ENCODE measurements at places on chromosomes 16 and 17.

DNA sequence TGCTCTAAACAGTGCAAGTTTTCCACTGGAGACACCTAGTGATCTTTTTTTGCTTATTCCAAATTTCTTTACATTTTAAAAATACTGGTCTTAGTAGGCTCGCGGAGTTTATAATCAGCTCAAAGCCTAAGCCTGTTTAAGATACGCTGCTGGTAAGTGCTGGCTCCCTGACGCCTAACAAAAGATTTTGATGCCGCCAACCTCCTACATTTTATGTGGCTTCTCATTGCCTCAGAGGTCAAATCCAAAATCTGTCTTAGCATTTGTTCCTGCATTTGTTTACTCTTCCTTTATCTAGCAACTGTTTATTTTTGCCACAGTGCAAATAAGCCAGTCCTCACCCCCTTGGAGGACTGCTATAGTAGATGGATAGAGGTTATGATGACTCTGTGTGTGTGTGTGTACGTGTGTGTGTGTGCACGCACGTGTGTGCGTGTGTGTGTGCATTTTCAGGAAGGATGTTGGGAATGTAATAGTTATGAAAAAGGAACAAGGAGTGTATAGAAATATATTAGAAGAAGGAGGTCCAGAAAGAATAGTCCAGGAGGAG lies 24.8 kb downstream of the HS3ST3B1 start:
- no peak for DNase-seq

DNA sequence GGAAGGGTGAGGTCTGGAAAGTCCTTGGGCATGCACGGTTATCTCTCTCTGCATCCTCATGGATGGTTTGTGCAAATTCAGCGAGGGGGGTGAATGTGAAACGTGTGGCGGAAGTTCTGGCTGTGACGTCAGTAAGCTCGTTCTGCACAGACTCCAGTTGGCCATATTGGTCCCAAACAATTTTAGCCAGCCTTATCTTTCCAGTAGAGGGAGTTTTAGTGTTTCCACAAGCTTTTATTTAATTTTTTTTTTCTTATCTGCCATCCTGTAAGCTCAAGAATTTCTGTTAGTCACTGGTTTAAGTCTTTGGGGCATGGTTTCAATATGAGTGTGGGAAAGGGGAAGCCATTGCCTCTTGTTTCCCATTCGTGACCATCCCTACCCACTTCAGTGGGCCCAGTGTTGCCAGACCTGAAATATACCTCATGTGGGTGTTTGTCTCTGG lies 39.0 kb downstream of the HLF start:
- DNase-seq = no peak

DNA sequence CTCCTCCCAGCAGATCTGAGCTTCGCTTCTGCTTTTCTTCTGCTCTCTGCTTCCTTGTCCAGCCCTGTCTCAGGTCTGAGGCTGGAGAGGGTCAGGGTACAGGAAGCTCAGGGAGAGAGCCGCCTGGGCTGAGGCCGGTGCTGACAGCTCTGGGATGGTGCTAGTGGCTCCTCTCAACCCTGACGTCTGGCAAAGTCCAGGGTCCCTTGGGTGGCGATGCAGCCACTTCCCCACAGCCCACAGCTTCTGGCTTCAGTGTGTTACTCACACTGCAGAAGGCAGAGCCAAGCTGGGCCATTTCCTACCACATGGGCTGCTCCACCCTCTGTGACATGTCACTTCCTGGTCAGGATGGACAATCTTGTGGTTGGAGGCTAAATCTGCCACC lies at the start of gene CD300C:
TSS of gene CD300C (minus strand) at position 273 of the 388 bp plus-strand sequence. CDS start 333 bp downstream, outside the sequence.
- no peak for DNase-seq

- DNase-seq = no peak
Observed at GRCh38 chr16:21028728-21029127, 121.9 kb downstream of the DNAH3 start.

- DNase-seq = no peak
Observed at GRCh38 chr17:61454381-61455323, 2.4 kb downstream of the TBX4 start.

Data from LoVo (cell line).